ENCODE measurements at places on chromosomes 7 and 10. TPM values are rescaled to one million over a fixed set of nuclear protein-coding genes. Genes with fewer than 3 reads are reported as not detected.

GPRIN2 gene
- total RNA-seq: 2.5 TPM

DNA sequence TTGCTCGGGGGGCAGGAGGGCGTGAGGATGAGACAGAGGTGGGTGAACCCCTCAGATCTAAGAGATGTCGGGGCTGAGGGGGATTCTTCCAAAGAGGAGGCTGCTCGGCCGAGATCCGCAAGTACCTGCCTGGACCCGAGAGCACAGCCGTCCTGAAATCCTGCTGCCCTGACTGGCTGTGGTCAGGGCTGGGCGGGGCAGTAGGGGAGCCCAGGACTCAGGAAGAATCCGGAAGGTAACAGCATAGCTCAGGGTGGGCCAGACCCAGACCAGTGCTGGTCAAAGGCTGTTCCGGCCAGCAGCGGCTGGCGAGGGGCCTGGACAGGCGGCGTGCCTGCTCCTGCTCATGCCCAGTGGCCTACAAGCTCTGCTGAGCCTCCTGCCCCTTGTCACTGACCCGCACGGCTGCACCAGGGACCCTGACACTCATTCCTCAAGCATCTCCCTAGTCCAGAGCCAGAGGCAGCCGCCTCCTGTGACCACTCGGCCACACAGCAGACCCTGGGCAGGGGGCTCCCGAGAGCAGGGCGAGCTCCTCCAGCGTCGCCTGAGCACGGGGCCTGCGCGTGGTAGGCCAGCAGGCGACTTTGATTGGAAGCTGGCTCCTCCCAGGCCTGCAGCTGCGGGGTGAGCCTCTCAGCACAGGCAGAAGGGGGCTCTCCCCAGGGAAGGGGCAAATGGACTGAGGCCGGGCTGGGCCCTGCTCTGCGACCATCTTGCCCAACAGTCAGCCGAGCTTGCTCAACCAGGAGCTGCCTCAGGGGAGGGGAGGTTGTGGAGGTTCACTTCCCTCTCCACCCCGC is 3.1 kb upstream of the ADAP1 start:
- DNase-seq: peak; percentile 36

DNA sequence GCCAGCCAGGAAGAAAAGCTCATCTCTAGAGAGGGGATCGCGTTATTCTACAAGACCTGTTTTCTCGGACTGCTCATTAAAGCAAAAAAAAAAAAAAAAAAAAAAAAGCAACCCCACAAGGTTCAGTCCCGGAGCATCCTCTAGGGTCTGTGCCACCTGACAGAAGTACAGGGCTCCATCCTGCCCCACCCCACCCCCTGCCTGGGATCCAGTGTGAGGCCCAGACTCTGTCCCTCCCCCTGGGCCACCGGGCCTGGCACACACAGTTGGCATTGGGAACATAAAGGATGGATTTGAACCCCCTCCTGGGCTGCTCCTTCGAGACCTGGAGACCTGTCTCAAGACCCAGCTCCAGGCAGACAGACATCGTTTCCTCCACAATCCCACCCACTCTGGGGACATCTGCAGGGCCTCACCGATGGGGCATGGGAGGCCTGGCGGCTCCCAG is 688 bp downstream of the ORAI2 start:
- DNase-seq: no peak

- DNase-seq: no peak
Observed at GRCh38 chr7:128796327-128796726, 4.6 kb downstream of the CCDC136 start.

Data from tibial nerve (tissue), 4 donors.